ENCODE measurements at places on chromosomes 7 and 10.

- no peak for DNase-seq
Measured at GRCh38 chr10:70931168-70931815, 42.9 kb upstream of the PCBD1 start.

- no peak for DNase-seq
Measured at GRCh38 chr10:102384053-102384452, 11.5 kb upstream of the NFKB2 start.

GRCh38 chr10:33377658-33378025, 43.2 kb upstream of the NRP1 start:
- DNase-seq, result no peak

- no peak for DNase-seq
Measured at GRCh38 chr10:72370201-72370722, 15.5 kb upstream of the DNAJB12 start.

- DNase-seq, result no peak
Measured at GRCh38 chr10:14578060-14578952, 196.4 kb downstream of the FAM107B start.

DNA sequence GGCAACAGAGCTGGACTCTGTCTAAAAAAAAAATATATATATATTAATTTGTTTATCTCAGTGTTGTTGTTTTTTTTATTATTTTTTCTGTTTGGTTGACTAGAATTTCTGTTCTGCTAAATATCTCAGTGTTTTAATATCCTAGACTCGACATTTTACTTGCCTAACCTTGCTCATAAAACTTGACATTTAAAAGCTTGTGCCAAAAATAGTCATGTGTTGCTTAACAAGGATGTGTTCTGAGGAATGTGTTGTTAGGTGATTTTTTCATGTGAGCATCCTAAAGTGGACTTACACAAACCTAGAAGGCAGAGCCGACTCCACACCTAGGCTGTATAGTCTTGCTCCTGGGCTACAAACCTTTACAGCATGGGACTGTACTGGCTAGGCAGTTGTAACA, 23.1 kb downstream of the NRBF2 start:
- DNase-seq, result no peak
